Activated naive CD4-positive, alpha-beta T cell treated with anti-CD3 and anti-CD28 coated beads, Interleukin-2, amount 10 ng/mL, durations not matched to agents 7 days and 5 days (primary cell): ENCODE measurements at places on chromosomes 11 and 22.

- no peak overlapping the region for H3K27ac ChIP-seq
- H3K36me3 ChIP-seq: no peaks in the 10 kb centered on the region
- no peaks in the 10 kb centered on the region for H3K4me1 ChIP-seq
- no peak overlapping the region for H3K4me3 ChIP-seq
These were observed 171.7 kb downstream of the TTC28 start for GRCh38 chr22:28507896-28508295.

GRCh38 chr11:111285189-111286091 is 12.9 kb upstream of the POU2AF3 start:
- no peaks in the 10 kb centered on the region for H3K27me3 ChIP-seq
- H3K4me1 ChIP-seq: no peaks in the 10 kb centered on the region
- DNase-seq: no peak
- no peak overlapping the region for H3K4me3 ChIP-seq
- H3K27ac ChIP-seq: no peak overlapping the region
- H3K36me3 ChIP-seq: no peaks in the 10 kb centered on the region

GRCh38 chr11:43518408-43519160 is 159.9 kb downstream of the TTC17 start:
- H3K4me3 ChIP-seq: no peak overlapping the region
- H3K27me3 ChIP-seq: peaks cover 5% of the 10 kb centered on the region
- no peaks in the 10 kb centered on the region for H3K36me3 ChIP-seq
- H3K4me1 ChIP-seq: no peaks in the 10 kb centered on the region

- H3K27ac ChIP-seq: no peak overlapping the region
- H3K4me3 ChIP-seq: no peak overlapping the region
- peaks cover 4% of the 10 kb centered on the region for H3K27me3 ChIP-seq
- peaks cover 5% of the 10 kb centered on the region for H3K4me1 ChIP-seq
- DNase-seq: no peak
These were observed 180.5 kb upstream of the ZBED5 start for GRCh38 chr11:11038352-11038751.
